ENCODE measurements at places on chromosomes 5 and 9.

DNA sequence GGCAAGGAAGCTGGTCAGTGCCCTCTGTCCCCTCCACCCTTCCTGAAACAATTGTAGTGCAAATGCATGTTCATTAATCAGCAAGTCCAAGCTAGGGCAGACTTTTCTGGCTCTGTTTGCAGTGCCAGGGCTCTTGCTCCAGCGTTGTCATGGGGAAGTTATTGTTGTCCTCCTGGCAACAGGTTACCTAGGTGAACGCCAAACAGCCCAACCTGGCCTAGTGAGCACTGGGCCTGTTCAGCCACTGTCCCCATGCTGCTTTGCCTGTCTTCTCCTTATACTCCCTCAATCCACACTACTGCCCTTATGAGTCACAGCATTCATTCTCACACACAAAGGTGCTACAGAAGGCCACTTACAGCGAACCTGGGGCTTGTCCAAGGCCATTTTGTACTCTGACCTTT is 34.5 kb upstream of the GLIS3 start:
- peak; percentile 61 for DNase-seq

DNA sequence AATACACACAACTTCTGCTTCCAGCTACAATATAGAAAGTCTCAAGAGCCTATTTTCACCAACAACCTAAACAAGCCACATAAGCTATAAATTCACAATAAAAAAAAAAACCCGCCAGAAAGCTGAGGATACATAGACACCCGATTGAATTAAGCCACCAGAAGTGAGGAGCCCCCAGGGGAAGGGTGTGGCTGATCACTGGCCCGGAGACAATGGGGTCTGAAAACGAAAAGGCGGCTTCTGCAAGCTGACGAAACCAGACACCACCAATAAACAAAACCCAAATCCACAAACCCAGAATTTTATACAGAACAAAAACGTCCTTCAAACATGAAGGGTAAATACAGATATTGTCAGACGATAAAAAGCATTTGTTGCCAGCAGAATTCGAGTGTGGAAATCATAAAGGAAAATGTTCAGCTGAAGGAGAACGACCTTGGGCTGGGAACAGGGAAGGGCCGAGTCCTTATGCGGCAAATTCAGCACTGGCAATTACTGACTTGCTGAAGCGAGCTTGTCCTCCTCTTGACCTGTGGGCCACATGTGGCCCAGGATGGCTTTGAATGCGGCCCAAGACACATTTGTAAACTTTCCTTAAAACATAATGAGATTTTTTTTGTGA is 39.6 kb upstream of the CEP72 start:
- DNase-seq = peak; percentile 37

DNA sequence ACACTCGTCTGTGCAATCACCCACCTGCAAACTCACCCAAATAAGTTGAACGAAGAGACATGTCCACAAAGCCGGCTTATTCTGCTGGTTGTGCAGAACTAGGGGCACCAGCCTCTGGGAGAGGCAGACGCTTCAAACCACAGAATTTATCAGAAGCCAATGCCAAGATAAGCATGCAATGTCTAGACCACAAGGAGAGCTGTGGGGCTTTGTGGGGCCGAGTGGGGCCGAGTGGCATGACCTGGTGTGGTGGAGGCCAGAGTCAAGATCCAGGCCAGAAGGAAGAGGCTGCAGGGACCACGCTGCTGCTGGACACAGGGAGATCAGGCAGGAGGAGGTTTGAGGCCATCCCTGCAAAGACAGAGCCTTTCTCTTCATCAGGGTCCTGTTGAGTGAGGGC is 259.0 kb downstream of the IRX2 start:
- no peak for DNase-seq

- no peak for DNase-seq
Measured at GRCh38 chr5:107553117-107553555, 117.6 kb downstream of the EFNA5 start.

DNA sequence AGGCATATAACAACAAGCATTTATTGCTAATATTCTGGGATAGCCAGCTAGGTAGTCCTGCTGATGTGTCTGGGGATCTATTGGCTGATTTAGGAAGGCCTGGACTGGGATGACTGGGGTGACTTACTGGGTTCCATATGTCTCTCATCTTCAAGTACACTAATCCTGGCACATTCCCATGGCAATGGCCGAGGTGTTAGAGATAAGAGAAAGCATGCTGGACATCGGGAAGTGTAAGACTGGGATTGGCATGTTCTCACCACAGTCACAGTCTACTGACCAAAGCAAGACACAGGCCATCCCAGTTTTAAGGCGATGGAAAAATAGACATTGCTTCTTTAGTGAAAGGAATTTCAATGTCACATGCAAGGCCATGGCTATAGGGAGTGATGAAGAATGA is 29.7 kb downstream of the F2R start:
- no peak for DNase-seq

GRCh38 chr5:99646011-99646647 is 717.3 kb upstream of the CHD1 start:
- no peak for DNase-seq

- DNase-seq = no peak
Measured at GRCh38 chr5:41410737-41411136, 99.7 kb downstream of the PLCXD3 start.

DNA sequence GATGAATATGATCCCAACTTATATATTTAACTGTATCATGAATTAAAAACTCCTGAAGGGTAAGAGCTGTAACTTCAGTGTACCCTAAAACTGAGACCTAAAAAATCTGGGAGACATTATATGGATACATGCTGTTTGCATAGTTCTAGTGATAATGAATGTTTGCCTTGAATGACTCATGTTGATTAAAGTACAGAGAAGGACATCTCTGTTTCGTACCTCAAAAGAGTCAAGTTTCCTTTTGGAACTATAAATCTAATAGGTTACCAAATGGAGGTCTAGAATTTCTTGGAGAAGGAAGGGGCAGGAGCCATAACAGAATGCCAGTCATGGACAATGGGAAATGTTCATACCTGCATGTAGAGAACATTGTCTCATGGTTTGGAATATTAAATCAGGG is 168.1 kb downstream of the SNCAIP start:
- DNase-seq = no peak

DNA sequence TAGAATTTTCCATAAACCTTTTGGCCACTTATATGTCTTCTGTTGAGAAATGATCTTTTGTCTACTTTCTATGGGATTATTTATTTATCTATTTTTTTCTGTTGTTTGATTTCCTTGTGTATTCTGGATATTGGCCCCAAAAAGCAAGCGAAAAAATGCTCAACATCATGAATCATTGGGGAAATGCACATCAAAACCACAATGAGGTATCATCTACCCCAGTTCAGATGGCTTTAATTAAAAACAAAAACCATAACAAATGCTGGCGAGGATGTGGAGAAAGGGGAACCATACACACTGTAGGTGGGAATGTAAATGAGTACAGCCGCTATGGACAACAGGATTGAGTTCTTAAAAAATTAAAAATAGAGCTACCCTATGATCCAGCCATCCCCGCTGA is 125.0 kb upstream of the LPCAT1 start:
- no peak for DNase-seq

- DNase-seq = peak; percentile 44
Measured at GRCh38 chr9:110255463-110256379, 586 bp downstream of the TXN start.

- no peak for DNase-seq
Measured at GRCh38 chr5:129096382-129096991, 1.9 kb downstream of the ISOC1 start.

DNA sequence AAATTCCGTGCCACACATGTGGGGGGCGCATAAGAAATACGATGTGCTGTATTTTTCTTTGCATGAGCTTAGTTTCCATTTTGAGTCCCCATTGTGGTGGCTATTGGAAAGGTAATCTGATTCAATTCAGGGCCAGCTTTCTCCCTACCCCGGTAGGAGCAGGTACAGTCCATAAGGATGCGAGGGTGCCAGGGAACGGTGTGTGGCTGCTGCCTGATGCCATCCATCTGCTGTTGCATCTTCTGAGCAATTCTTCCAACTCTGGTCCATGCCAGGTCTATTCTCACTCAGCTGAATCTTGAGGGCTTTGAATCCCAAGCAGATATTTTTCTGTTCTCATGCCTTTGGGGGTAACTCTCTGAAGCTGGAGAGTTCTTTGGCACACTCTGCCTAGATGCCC is 392.7 kb downstream of the AGTPBP1 start:
- DNase-seq = no peak

DNA sequence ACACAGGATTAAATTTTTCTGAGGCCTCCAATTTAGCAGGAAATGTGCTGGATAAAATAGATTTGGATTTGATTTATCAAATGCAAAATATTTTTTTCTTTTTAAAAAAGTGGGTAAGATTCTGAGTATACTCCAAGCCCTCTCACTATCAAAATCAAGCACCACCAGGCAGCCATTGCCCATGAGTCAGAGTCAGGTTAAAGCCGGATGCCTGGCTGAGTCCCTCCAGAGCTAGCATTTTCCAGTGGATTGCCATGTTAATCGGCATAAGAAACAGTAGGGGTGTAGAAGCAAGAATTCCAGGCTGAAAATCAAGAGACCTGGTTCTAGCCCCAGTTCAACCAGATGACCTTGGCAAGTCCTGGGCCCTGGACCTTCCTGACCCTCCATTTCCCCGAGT is 85.3 kb downstream of the FAM114A2 start:
- DNase-seq = no peak

DNA sequence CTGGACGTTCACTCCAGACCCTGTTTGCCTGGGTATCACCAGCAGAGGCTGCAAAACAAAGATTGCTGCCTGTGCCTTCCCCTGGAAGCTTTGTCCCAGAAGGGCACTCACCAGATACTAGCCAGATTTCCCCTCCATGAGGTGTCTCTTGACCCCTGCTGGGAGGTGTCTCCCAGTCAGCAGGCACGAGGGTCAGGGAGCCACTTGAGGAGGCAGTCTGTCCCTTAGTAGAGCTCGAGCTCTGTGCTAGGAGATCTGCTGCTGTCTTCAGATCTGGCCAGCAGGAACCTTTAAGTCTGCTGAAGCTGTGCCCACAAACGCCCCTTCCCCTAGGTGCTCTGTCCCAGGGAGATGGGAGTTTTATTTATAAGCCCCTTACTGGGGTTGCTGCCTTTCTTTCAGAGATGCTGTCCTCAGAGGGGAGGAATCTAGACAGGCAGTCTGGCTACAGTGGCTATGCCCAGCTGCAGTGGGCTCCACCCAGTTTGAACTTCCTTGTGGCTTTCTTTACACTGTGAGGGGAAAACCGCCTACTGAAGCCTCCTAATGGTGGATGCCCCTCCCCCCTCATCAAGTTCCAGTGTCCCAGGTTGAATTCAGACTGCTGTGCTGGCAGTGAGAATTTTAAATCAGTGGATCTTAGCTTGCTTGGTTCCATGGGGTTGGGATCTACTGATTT is 253.9 kb downstream of the SPATA31D1 start:
- DNase-seq = no peak

DNA sequence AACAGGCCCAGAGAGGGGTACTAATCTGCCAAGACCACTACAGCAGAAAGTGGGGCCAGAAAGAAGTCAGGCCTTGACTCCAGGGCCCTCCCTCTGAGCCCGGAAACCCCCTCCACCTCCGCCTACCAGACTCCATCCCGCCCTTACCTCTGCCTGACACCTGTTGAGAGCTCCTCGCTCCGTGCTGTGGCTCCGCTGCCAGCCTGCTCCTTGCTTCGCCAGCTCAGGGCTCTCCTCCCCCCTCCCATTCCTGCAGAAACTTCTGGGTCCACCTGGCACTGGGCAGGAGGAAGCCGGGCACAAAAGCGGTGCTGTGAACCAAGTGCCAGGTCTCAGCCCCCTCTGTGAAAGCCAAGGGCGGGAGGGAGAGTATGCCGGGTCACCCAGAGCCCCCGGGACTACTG is 6.4 kb upstream of the ST6GALNAC6 start:
- DNase-seq = no peak

DNA sequence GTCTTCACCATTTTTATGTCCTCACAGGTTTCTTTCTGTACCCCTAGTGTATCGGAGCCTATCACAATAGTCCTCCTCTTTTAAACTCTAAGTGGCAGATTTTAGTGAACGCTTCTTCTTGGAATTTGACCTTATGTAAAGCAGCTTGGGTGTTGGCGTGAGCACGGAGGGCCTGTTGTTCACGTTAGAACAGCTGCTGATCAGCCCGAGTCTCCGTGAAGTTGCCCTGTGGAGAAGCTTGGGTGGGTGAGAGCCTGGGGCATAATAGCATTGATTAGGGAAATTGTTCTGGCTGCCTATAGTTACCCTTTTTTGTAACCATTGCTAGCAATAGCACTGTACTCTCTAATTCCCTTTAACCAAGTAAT is 167.0 kb upstream of the OTULINL start:
- DNase-seq = no peak
